ENCODE measurements at places on chromosomes 3 and 15.

GRCh38 chr3:153762411-153763235 is 358.6 kb upstream of the ARHGEF26 start:
- DNase-seq: no peak

- DNase-seq: no peak
These were observed 788.7 kb upstream of the DPPA4 start for GRCh38 chr3:110126065-110126464.

GRCh38 chr3:196754091-196754981 is 14.7 kb downstream of the PAK2 start:
- no peak for DNase-seq

- no peak for DNase-seq
These were observed 475.2 kb upstream of the IL12A start for GRCh38 chr3:159513444-159513843.

DNA sequence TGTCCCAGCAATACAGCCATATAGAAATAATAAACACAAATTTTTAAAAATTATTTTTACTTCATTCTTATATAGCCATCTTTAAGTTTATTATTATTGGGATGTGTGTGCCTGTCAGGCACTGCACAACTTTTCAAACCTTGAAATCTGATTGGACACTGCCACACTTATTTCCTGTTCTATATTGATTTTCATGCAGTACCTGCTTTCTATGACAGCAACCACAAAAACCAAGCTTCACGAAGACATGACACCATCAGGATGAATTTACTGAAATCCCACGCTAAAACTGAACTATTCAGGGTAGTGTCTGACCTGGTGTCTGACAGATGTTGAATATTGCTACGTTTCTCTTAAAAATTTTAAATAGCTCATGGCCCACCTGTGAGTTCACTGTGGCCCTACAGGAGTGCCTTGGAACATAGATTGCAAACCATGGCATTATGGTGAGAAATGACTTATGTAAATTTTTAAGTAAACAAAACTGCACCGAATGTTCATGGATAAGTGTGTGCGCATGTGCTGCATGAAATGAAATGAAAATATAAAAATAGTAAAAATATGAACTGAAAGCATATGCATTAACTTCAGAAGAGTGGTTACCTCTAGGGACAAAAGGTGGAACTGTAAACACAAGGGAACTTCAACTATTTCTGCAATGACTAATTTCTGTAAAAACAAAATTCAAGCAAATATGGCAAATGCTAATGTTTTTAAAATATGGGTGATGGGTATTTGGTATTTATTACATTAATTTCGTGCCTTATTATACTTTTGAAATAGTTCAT is 152.3 kb downstream of the ZBTB20 start:
- no peak for DNase-seq

GRCh38 chr15:59274126-59274970 is 67.7 kb downstream of the LDHAL6B start:
- no peak for DNase-seq

DNA sequence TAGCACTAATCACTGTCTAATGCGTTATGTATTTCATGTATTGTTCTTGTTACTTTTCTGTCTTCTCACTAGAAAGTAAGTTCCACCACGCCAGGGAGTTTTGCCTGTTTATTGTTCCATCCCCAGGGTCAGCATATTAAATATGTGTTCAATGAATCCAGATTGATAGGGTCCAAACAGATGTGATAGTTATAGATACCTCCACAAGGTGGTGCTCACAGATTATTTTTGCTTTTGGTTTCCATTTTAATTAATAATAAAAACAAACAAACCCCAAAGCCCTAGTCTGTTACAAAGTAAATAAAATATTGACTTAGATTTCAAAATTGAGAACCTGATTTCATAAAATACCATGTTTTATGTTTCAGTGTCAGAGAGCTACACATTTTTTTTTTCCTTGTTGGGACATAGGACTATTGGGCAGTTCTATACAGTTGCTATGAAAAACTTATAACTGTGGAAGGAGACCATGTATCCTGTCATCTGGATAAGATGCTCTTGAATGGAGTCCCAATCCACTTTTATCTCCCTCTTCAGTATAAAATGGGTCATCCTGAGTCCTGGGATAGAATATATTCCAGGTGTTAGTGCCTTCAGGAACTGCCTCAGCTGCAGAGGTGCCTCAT is 12.4 kb downstream of the OTOL1 start:
- no peak for DNase-seq

DNA sequence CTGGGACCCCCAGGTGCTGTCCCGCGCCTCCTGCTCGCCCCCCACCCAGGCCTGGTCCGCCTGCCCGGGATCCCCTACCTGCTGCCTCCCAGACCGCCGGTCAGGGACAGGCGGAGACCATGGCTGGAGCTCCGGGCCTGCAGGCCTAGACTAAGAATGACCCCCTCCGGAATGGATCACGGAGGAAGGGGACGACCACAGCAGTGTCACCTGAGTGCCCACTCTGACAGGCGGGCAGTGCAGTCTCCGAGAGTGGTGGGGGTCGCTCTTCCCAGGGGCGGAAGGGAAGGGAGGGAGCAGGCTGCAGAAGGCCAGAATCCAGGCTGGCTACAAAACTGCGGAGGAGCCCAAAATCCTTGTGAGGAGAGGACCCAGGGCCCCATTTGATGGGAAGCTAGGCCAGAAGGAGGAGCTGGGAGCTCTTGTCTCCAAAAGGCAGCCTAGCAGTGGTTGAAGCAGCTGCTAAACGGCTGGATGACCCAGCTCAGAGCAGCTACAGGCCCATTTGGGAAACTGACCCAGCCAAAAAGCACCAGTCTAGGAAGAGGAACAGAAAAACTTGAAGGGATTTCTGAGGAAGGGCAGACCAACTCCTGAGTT is 908 bp upstream of the RAB43 start:
- DNase-seq: no peak

- DNase-seq: no peak
These were observed 36.9 kb downstream of the AKAP13 start for GRCh38 chr15:85417276-85417675.

All from putamen (tissue), 1 donor.